ENCODE measurements at places on chromosomes 11 and 22. TPM values are rescaled to one million over a fixed set of nuclear protein-coding genes. Genes with fewer than 3 reads are reported as not detected.

DNA sequence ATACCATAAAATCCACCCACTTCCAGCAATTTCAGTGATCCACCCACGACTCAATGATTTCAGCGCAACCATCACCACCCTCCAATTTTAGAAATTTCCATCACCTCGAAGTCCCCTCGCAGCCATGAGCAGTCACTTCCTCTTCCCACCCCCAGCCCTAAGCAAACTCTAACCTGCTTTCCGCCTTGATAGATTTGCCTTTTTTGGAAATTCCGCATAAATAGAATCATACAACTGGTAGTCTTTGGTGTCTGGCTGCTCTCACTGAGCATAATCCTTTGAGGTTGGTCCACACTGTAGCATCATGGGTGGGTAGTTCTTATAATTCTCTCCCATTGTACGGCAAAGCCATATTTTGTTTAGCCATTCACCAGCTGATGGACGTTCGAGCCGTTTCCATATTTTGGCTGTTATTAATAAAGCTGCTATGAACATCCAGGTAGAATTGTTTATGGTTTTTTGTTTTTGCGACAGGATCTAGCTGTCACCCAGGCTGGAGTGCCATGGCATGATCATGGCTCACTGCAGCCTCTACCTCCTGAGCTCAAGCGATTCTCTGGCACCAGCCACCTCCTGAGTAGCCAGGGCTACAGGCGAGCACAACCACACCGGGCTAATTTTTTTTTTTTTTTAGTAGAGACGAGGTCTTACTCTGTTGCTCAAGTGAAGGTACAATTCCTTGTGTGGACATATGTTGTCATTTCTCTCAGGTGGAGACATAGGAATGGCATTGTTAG, 16.0 kb downstream of the PIM3 start:
- H3K36me3 ChIP-seq: no peaks in the 10 kb centered on the region
- DNase-seq: no peak
- H3K4me3 ChIP-seq: no peak overlapping the region
- H3K27ac ChIP-seq: no peak overlapping the region

DNA sequence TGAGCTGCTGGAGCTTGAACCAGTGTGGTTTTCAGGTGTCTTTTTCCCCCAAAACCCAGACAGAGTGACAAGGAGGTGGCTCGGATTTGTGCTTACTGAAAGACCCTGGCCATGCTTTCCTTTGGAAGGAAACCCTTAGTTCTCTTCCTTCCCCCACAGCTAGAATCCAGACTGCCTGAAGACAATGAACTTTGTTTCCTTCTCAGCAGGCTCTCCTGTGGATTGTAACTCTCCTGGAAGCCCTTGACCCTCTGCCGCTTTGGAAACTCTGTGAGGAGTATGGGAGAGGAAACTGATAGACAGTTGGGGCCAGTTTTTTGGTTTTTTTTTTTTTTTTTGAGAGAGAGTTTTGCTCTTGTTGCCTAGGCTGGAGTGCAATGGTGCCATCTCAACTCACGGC, 62.1 kb upstream of the SESN3 start:
- no peak for DNase-seq
- no peaks in the 10 kb centered on the region for H3K36me3 ChIP-seq
- no peak overlapping the region for H3K27ac ChIP-seq
- no peak overlapping the region for H3K4me3 ChIP-seq
- no peaks in the 10 kb centered on the region for H3K27me3 ChIP-seq

DNA sequence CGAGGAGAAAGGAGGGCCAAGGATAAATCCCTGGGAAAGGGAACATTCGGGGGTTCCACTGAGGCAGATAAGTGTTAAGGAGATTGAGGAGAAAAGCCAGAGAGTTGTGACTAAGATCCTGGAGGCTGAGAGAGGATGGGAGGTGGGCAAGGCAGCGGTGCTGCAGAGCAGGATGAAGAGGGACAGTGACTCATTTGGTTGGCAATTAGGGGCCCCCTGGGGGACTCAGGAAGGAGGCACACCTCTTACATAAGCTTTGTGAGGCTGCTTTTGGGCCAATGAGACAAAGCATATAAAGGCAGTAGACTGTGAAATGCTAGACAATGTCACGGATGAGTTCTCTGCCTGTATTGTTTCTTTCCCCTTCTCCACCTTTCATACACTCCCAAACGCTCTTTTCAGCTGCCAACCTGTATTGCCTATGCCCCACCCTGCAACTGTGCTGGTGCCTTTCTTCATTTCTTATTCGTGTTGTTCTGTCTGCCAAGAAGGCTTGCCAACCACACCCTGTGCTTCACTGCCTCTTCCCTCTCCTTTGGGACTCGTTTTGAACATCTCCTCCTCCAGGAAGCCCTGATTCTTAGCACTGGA, 246.8 kb upstream of the KIRREL3 start:
- H3K36me3 ChIP-seq: no peaks in the 10 kb centered on the region
- no peaks in the 10 kb centered on the region for H3K27me3 ChIP-seq
- H3K27ac ChIP-seq: no peak overlapping the region

DNA sequence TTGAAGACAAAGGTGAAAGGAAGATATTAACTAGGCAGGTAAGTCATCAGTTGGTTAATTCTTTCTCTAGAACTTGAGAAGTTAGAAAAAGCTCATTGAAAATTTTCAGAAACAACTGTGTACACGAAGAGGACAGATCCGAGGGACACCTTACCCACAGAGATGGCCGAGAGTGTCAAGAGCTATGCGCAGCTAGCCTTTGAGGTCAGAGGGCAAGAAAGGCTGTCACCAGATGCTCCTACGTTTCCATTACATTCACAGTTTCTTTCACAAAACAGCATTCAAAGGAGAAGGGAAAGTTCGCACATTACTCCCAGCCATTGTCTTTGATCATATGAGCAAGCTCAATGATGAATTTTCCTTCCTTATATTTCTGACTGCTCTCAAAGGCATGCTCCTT, 34.8 kb downstream of the YPEL1 start:
- no peak overlapping the region for H3K4me3 ChIP-seq
- no peak overlapping the region for H3K27ac ChIP-seq
- peaks cover 3% of the 10 kb centered on the region for H3K36me3 ChIP-seq

DNA sequence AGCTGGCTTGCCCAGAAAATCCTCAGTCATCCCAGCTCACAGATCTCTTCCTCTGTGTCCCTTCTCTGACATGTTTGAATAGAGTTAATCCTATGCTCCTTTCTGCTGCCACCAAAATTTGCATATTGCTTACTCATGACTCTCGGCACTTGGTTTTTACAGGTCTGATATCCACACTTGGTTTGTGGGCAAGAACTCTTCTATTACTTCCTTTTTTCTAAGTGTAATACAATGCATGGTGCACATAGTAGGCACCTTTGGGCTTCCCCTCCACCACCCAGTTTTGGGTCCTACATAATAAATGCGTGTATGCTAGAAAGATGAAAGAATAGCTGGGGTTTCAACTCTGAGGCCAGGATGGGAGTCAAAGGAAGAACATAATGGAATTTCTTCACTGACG, 69.7 kb upstream of the GRK3 start:
- no peak for DNase-seq
- H3K4me3 ChIP-seq: no peak overlapping the region
- no peak overlapping the region for H3K27ac ChIP-seq
- no peaks in the 10 kb centered on the region for H3K36me3 ChIP-seq
- no peaks in the 10 kb centered on the region for H3K4me1 ChIP-seq

DNA sequence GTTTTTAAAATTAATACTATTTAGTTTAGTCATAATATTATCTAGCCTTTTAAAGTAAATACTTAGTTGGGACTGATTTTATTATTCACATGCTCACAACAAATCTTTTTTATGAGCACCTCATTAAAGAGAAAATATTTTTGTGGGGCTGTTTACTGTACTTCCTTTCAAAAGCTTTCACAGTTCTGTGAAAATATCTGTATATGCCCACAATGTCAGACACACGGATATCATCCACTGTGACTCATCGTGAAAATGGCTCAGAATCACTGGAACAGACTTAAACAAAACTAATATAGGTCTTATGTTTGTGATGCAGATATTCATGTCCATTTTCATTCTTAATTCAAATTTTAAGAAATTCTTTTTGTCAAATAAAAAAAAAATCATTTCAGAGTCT, 305.2 kb downstream of the RAB38 start:
- no peak overlapping the region for H3K4me3 ChIP-seq
- no peak overlapping the region for H3K27ac ChIP-seq
- H3K4me1 ChIP-seq: no peaks in the 10 kb centered on the region
- H3K27me3 ChIP-seq: no peaks in the 10 kb centered on the region

GRCh38 chr11:15800111-15800800, 556.1 kb downstream of the SOX6 start:
- H3K4me1 ChIP-seq: no peaks in the 10 kb centered on the region
- H3K27me3 ChIP-seq: no peaks in the 10 kb centered on the region
- H3K36me3 ChIP-seq: no peaks in the 10 kb centered on the region
- DNase-seq: no peak
- H3K27ac ChIP-seq: no peak overlapping the region

- no peak for DNase-seq
- no peaks in the 10 kb centered on the region for H3K36me3 ChIP-seq
- peaks cover 5% of the 10 kb centered on the region for H3K4me1 ChIP-seq
- H3K27me3 ChIP-seq: no peaks in the 10 kb centered on the region
- H3K4me3 ChIP-seq: no peak overlapping the region
These were observed 3.8 kb downstream of the USP47 start for GRCh38 chr11:11845551-11845950.

- no peak overlapping the region for H3K27ac ChIP-seq
- H3K36me3 ChIP-seq: no peaks in the 10 kb centered on the region
- DNase-seq: peak; percentile 69
- H3K27me3 ChIP-seq: no peaks in the 10 kb centered on the region
- H3K4me1 ChIP-seq: no peaks in the 10 kb centered on the region
These were observed 237.4 kb downstream of the TTC28 start for GRCh38 chr22:28442264-28442710.

GRCh38 chr11:63551889-63552266, 11.3 kb downstream of the PLAAT2 start:
- H3K36me3 ChIP-seq: no peaks in the 10 kb centered on the region
- no peak overlapping the region for H3K27ac ChIP-seq
- H3K27me3 ChIP-seq: no peaks in the 10 kb centered on the region

Gene CDCA5
- 39.2 TPM for polyA plus RNA-seq

- H3K27me3 ChIP-seq: no peaks in the 10 kb centered on the region
- H3K4me1 ChIP-seq: no peaks in the 10 kb centered on the region
- no peak for DNase-seq
- H3K4me3 ChIP-seq: no peak overlapping the region
- no peak overlapping the region for H3K27ac ChIP-seq
These were observed 74.8 kb downstream of the ARHGAP42 start for GRCh38 chr11:100761841-100762240.

DNA sequence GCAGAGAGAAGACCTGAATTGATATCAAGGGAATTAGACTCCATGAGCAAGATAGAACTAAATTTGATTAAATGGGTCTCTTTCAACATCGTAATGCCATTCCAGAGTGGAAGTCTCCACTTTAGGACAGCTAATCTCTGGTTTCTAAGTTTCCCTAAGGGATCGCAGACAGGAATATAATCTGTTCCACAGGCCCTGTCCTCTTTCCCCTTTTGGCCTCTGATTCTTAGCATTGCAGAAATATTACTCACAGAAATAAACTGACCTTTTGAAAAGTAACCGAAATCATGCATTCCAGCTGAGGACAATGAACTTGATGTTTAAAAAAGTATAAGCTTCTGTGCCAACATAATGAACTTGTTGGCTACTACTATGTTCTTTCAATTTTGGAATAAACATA, 227.8 kb downstream of the ETS1 start:
- no peaks in the 10 kb centered on the region for H3K27me3 ChIP-seq
- H3K27ac ChIP-seq: no peak overlapping the region
- H3K36me3 ChIP-seq: no peaks in the 10 kb centered on the region
- H3K4me1 ChIP-seq: no peaks in the 10 kb centered on the region

Gene TRIM29
- polyA plus RNA-seq: 0.17 TPM

- H3K27ac ChIP-seq: no peak overlapping the region
- H3K36me3 ChIP-seq: no peaks in the 10 kb centered on the region
- H3K4me1 ChIP-seq: no peaks in the 10 kb centered on the region
These were observed 3.2 kb downstream of the GPR152 start for GRCh38 chr11:67449116-67449844.

DNA sequence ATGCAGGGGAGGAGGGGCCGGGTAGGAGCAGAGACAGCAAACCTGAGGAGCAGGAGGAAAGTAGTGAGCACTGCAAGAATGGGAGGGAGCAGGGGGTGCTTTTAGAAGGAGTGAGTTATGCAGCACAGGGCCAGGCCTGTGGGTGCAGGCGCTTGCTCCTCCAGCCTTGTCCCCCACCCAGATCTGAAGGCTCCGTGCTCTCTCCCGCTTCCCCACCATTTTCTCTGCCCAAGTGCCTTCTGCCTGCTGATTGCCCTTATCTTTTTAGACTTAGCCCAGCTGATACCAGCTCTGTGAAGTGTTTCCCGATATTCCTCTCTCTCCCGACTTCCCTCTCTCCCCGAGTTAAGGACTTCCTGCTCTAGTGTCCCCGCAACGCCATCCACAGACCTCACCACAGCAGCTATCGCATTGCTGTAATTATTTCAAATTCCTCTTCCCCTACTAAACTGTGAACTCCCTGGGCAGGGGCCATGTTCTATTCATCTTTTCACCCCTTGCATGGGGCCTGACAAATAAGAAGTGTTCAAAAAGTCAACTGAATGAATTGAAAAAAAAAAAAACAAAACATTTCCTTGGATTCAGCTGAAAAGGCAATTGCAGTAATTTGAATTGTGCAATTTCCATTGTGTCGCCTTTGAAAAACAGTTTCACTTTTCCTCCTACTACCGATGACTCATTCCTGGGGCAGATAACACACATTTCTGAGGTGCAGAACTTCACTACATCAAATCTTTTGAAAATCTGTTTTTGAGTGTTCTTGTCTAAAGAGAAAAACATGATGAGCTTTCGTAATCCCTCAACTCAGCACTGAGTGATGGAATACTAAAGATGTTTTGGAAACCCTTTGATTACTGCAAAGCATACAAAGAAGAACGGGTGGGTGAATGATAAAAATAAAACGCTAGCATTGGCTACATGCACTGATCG, 69.7 kb upstream of the BMAL1 start:
- no peak overlapping the region for H3K27ac ChIP-seq
- no peak overlapping the region for H3K4me3 ChIP-seq
- no peaks in the 10 kb centered on the region for H3K36me3 ChIP-seq
- peaks cover 2% of the 10 kb centered on the region for H3K4me1 ChIP-seq

DNA sequence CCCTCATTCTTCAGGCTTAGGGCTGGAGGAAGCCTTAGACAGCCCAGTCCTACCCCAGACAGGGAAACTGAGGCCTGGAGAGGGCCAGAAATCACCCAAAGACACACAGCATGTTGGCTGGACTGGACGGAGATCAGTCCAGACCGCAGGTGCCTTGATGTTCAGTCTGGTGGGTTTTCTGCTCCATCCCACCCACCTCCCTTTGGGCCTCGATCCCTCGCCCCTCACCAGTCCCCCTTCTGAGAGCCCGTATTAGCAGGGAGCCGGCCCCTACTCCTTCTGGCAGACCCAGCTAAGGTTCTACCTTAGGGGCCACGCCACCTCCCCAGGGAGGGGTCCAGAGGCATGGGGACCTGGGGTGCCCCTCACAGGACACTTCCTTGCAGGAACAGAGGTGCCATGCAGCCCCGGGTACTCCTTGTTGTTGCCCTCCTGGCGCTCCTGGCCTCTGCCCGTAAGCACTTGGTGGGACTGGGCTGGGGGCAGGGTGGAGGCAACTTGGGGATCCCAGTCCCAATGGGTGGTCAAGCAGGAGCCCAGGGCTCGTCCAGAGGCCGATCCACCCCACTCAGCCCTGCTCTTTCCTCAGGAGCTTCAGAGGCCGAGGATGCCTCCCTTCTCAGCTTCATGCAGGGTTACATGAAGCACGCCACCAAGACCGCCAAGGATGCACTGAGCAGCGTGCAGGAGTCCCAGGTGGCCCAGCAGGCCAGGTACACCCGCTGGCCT, 641 bp downstream of the APOC3 start:
- H3K36me3 ChIP-seq: no peaks in the 10 kb centered on the region
- DNase-seq: no peak
- no peak overlapping the region for H3K4me3 ChIP-seq
- H3K4me1 ChIP-seq: no peaks in the 10 kb centered on the region
- H3K27me3 ChIP-seq: peaks cover 4% of the 10 kb centered on the region
- H3K27ac ChIP-seq: no peak overlapping the region

Gene APOA5
- polyA plus RNA-seq: 0.09 TPM
